Stimulated activated CD8-positive, alpha-beta memory T cell treated with anti-CD3 and anti-CD28 coated beads, Interleukin-4, amount 100 ng/mL, for 1 hour (primary cell): ENCODE measurements at places on chromosomes 6 and 20.

- DNase-seq, result no peak
Observed at GRCh38 chr20:35820715-35821114, 48.9 kb downstream of the PHF20 start.

- DNase-seq, result no peak
Observed at GRCh38 chr20:22387452-22387851, 196.9 kb downstream of the FOXA2 start.

GRCh38 chr20:14505476-14505875 lies 168.1 kb upstream of the FLRT3 start:
- DNase-seq, result no peak

DNA sequence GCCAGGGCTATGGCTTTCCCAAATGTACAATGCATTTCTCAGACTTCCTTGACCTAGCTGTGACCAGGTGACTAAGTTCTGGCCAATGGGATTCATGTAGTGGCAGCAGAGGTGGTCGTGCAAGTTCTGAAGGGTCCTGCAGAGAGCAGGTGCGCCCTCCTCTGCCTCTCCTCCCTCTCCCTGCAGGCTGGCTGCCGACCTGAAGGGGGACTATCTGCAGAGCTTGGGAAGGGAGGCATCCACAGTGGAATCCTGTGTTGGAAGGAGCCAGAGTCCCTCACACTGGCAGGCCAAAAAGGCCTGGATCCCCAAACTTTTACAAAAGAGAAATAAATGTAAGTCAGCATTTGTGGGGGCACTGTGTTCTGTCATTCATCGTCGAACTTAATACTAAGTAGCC lies 66.6 kb downstream of the CDH26 start:
- no peak for DNase-seq
